ENCODE measurements at places on chromosomes 13 and 19. TPM values are rescaled to one million over a fixed set of nuclear protein-coding genes. Genes with fewer than 3 reads are reported as not detected.
A peak's percentile ranks its signal among the peaks of the same experiment; 100 is the strongest.

- no peak within 1 kb of the TSS for H3K4me3 ChIP-seq
- H3K27ac ChIP-seq = no peak within 1 kb of the TSS
- peaks cover 18% of the 10 kb centered on the region for H3K4me1 ChIP-seq
- H3K27me3 ChIP-seq = peaks cover 8% of the 10 kb centered on the region
Measured at GRCh38 chr19:35138305-35138892, at the start of gene FXYD1. Gene FXYD1 (plus strand): TSS chr19:35138824. CDS start chr19:35140080, 1,256 bp downstream.

DNA sequence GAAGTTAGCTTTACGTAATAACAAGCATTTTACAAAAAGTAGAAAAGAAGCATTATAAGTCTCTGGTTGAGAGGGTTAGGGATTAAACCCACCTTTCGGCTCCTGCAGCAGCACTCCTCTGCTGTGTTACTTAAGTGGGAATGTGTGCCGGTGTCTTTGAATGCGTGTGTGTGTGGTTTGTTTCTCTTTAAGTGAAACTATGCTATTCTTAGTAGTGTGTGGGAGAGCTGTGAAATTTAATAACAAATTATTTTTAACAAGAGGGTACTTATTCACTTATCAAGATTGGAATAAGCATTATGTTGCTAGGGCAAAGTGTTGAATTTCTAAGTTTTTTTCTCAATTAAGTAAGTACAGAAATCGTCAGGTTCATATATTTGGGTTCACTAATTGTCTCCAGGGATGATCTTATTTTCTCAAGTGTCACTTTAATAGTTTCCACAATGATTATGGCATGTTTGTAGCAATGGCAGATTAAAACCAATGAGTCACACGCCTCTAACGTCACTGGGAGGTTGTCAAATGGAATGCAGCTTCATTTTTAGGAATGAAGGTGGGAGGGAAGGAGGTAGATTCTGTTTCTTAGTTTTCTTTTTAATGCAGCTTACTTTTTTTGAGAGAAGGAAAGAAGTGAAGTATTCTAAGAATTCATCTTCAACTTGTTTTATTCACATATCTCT is 151.3 kb downstream of the LMO7 start:
- H3K27me3 ChIP-seq = no peaks in the 10 kb centered on the region
- H3K36me3 ChIP-seq = no peaks in the 10 kb centered on the region
- no peak overlapping the region for H3K4me3 ChIP-seq
- H3K27ac ChIP-seq = no peak overlapping the region
- no peak for DNase-seq
- no peaks in the 10 kb centered on the region for H3K4me1 ChIP-seq

DNA sequence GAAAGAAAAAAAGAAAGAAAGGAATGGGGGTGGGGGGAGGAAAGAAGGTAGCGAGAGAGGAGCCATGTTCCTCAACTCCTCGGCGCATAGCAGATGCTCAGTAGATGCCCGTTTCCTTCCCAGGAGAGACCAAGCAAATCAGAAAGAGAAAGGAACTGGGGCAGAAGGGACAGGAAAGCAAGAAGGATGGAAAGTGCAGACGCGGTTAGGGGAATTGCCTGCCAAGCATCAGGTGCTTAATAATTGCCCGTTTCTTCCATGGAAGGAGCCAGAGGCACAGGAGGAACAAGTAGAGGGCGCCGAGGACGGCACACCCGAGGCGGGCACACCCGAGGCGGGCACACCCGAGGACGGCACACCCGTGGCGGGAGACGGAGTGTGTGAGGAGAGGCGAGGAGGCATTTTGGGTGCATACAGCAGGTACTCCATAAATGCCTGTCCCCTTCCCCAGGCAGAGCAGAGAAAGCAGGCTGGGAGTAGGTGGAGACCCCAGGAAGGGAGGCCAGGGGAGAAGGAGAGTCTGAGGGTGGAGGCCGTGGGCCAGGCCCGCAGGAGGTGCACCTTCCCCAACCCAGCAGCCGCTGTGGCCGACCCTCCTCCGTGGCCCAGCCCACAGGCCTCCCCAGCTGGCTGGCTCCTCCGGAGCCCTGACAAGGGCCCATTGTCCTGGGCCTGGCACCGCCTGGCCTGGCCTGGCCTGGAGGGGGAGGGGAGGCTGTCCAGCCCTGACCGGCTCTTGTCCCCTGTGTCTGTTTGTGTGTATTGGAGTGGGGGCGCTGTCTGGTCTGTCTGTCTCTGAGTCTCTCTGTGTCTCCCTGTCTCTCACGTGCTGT is 14.6 kb downstream of the JOSD2 start:
- no peaks in the 10 kb centered on the region for H3K27me3 ChIP-seq
- DNase-seq = no peak
- no peaks in the 10 kb centered on the region for H3K36me3 ChIP-seq

GRCh38 chr19:43464134-43464775 is 1.2 kb downstream of the LYPD3 start:
- H3K27ac ChIP-seq = no peak overlapping the region
- peaks cover 3% of the 10 kb centered on the region for H3K4me1 ChIP-seq
- DNase-seq = no peak
- peak overlapping the region; percentile 72 for H3K4me3 ChIP-seq
- no peaks in the 10 kb centered on the region for H3K27me3 ChIP-seq

GRCh38 chr19:23283925-23284324 is 33.7 kb upstream of the ZNF724 start:
- DNase-seq = no peak
- no peaks in the 10 kb centered on the region for H3K4me1 ChIP-seq
- H3K27ac ChIP-seq = no peak overlapping the region
- H3K27me3 ChIP-seq = no peaks in the 10 kb centered on the region

DNA sequence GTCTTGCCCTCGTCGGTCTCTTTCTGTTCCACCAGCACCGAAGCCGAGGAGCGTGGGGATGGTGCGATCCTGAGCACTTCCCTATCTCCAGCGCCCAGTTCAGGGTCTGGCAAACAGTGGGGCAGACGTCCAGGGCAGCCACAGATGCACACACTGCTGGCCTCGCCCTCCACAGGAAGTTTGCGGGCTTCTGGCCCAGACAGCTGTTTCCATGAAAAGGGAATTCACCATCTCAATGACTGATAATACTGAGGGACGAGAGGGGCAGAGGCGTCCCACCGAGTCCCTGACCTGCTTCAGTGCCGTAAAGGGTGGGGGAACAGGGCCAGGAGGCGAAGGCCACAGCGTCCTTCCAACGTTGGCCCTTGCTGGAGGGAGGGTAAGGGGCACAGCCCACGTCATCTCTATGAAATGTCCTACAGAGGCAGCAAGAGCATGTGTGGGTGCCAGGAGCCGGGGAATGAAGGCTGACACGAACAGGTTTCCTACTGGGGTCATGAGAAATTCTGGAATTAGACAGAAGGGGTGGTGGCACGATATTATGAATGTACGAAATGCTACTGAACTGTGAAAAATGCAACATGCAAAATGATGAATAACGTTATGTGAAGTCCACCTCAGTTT is 19.5 kb downstream of the SHC2 start:
- DNase-seq = no peak
- no peaks in the 10 kb centered on the region for H3K27me3 ChIP-seq
- no peak overlapping the region for H3K27ac ChIP-seq
- H3K36me3 ChIP-seq = no peaks in the 10 kb centered on the region

DNA sequence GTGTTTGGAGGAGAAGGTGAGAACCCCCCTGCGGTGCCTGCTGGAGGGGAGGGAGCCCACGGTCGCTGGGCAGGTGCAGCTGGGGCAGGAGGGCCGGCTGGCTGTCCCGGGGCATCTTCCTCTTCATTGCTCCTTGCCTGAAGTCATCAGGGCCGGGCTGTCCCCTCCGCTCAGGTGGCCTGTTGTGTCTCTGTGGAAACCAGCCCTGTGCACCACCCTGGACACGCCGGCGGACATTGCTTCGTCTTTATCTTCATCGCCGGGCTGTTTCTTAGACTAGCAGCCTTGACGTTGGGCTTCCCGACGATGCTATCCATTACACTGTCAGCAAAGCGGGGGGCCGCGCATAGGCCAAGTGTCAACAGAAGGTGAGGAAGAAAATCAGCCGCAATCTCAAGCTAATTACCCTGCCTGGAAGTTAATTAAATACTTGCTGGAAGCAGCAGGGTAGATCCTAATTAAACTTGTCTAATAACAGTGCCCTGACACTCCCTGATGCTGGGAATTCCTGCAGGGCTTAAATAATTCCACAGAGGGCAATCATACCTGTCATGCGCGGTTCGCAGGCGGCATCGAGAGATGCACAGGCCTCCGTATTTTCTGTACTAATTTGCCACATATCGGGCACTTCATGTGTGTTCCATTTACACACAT is 111.4 kb upstream of the SOX1 start:
- H3K4me3 ChIP-seq = no peak overlapping the region
- H3K36me3 ChIP-seq = no peaks in the 10 kb centered on the region
- no peaks in the 10 kb centered on the region for H3K4me1 ChIP-seq
- no peaks in the 10 kb centered on the region for H3K27me3 ChIP-seq

DNA sequence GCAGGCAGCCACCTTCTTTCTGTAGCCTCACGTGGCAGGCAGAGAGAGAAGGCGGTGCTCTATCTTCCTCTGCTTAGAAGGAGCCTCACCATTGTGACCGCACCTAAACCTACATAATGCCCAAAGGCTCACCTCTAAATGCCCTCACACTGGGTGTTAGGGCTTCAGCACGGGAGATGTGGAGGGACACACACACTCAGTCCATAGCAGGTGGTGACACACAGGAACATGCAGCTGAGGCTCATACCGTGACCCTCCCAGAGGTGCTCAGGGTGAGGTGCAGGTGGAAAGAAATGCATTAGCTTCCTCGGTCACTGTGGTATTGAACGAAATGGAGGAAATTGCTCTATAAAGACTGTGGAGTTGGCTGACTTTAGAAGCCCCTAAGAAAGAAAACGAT is 37.7 kb upstream of the TUBGCP3 start:
- H3K27ac ChIP-seq = no peak overlapping the region
- H3K4me3 ChIP-seq = no peak overlapping the region
- H3K36me3 ChIP-seq = no peaks in the 10 kb centered on the region
- no peaks in the 10 kb centered on the region for H3K27me3 ChIP-seq
- H3K4me1 ChIP-seq = no peaks in the 10 kb centered on the region

Gene PLK5
- not detected for total RNA-seq

DNA sequence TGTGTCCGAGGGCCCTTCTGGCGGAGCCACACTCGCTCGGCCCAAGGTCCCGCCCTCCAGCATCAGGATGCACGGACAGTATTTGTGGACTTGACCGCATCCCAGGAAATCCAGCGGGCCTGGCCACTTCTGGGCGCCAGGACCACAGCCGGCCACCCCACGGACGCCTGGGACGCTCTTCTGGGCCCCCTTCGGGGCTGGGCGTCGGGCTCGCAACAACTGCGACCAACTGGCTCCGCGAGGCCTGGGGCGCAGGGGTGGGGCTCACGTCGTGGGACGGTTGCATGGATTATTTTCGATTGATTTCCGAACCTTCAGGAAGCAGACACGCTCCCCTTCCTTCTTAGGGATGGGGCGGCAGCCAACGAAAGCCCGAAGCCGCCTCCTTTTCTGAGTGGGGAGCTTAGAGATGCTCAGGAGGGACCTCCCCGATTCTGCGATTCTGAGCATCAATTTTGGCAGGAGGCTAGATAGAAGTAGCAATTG is 521 bp upstream of the NUP58 start:
- peaks cover 6% of the 10 kb centered on the region for H3K36me3 ChIP-seq
- peaks cover 4% of the 10 kb centered on the region for H3K4me1 ChIP-seq

DNA sequence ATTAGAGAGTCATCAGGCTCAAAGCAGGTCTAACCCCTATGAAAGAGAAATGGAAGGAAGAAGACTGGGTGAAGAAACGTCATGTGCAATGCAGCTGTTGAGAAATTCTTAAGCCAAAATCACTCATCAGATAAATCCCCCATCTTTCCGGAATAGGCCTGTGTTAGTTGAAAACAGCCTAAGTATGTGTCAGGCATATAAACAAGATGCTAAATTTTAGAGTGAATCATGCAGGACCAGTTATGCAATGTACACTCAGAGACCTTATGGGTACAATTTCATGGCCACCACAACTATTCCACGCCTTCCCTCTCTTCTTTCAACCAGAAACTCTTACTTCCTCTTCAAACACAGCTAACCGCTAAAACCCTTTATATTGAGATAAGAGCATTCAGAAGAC is 717.7 kb upstream of the ATXN8OS start:
- H3K27me3 ChIP-seq = no peaks in the 10 kb centered on the region
- H3K4me3 ChIP-seq = no peak overlapping the region
- H3K4me1 ChIP-seq = no peaks in the 10 kb centered on the region
- no peak overlapping the region for H3K27ac ChIP-seq

DNA sequence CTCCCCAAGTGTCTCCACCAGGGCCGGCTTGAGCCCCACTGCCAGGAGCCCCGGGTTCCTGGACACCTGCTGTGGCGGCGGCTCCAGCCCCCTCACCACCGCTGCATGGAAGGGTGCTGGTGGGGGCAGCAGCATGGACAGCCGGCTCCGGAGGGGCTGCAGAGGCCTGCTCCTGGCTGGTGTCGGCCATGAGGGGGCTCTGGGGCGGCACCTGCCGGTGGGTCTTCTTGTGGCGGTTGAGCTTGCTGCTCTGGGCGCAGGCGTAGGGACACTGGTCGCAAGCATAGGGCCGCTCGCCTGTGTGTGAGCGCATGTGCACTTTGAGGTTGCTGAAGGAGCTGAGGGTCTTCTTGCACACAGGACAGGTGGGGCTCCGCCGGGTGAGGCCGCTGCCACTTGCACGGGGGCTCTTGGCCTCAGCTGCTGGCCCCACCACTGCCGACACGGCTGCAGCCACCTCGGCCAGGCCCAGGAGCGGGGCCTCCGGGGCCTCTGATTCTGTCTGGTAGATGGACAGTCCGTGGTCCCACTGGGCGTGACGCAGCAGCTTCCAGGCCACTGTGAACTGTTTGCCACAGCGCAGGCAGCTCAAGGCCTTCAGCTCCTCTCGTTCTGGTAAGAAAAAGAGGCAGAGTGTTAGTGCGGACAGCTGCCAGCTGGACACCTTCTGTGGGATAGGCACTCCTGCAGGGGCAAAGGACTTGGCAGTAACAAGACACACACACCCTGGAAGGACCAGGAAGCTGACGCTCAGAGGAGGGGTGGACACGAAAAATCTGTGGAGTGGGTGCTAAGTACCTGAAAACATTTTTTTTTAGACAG is 4.1 kb downstream of the ZNF296 start:
- DNase-seq = no peak
- no peak overlapping the region for H3K4me3 ChIP-seq
- H3K36me3 ChIP-seq = no peaks in the 10 kb centered on the region
- peaks cover 13% of the 10 kb centered on the region for H3K4me1 ChIP-seq
- no peaks in the 10 kb centered on the region for H3K27me3 ChIP-seq

Gene PLPP2
- total RNA-seq = 67.0 TPM

Measured in Panc1 (cell line).